ENCODE measurements at places on chromosomes 11 and 22.

DNA sequence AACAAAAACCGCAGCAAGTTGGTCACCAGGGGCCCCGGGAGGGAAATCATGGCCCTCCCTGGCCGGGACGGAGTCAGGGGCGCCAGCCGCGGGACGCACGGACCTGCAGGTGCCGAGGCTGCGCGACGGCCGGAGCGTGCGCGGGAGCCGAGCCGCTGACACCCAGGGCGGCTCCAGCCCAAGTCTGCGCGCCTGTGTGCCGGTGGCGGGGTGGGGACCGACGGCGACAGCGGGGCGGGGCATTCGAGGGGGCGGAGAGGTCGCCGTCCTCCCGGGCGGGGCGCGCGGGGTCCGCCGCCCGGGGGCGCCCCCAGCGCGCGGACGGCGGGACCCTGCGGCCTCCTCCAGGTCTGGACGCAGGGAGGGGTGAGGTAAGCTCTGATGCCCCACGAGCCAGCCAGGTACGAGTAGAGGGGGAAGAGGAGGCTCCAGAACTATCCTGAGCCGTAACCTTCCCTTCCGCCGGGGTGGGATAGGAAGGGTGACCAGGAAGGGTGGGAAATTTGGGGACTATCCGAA is at the start of gene ESAM:
ESAM (minus strand) TSS at position 186 of the 519 bp plus-strand sequence; CDS start at position 50, 136 bp downstream.
- peak; percentile 47 for DNase-seq

- no peak for DNase-seq
Observed at GRCh38 chr22:38009000-38009806, 24.8 kb upstream of the SOX10 start.

GRCh38 chr11:128488471-128488870 is 98.9 kb downstream of the ETS1 start:
- DNase-seq: no peak

- DNase-seq: no peak
Observed at GRCh38 chr11:6202041-6202440, 3.0 kb downstream of the OR52W1 start.

DNA sequence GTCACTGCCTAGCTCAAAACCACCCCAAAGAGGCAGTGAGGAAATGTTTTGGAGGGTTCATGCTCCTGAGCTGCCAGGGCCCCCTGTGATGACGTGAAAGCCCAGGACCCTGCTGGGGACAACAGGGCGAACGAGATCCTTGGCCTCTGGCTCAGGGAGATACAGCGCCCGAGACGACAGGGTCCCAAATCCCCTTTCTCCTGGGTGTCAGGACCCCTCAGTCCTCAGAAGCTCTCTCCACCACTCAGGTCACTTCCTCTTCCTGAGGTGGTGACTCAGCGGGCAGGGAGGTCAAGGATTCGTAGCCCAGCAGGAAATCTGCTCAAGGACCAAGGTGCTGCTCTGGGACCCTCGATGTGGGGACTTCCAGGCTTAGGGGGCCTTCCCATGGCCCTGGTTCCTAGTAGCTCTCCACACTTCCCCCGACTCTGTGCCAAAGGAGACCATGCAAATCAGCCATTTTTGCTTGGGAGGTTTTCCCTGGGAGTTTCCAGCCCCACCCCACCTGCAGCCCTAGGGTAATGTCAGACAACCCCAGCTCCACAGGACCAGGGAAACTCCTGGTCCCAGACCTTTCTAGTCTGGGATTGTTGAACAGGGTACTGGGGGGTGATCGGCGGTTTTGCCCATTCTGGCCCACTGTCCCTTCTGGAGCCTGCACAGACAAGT is 12.8 kb downstream of the BCL9L start:
- peak; percentile 65 for DNase-seq

- peak; percentile 55 for DNase-seq
Observed at GRCh38 chr11:833114-833791, 501 bp downstream of the CD151 start.

DNA sequence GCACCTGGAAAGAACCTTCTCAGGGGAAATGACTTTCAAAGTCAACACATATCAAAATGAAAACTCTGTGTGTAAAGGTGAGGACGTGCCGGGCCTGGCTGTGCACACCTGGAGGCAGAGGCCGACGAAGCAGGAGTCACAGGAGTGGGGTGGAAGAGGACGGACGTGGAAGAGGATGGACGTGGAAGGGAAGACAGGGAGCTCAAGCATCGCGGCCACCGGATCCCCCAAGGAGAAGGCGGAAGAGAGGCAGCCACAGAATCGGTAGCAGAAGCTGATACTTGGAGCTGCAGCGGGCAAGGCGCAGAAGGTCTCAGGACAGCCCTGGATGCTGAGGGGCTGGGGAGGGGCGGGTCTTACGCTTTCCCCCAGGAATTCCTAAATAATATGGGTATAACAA is 519.8 kb downstream of the BRD1 start:
- DNase-seq: no peak

Measured in lung microvascular endothelial cell (primary cell).